ENCODE measurements at places on chromosomes 16 and 17.
A peak's percentile ranks its signal among the peaks of the same experiment; 100 is the strongest.

GRCh38 chr17:7382901-7383300 is 2.0 kb downstream of the TNK1 start:
- DNase-seq: no peak

DNA sequence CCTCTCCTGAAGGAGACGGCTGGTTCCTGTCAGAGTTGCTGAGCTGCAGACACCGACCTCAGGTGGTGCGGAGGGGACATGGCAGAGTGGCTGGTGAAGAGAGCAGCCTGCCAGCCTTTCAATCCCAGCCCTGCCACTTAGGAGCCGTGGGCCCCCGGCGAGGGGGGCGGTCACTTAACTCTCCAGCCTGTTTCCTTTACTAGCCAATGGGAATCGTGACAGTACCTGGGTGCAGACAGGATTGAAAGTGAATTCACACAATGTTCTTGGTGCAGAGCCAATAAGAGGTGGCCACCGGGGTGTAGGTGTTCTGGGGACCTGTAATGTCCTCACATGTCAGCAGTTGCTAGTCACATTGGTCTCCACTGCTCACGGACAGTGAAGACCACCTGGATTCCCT is 13.5 kb downstream of the ACE start:
- DNase-seq: no peak

DNA sequence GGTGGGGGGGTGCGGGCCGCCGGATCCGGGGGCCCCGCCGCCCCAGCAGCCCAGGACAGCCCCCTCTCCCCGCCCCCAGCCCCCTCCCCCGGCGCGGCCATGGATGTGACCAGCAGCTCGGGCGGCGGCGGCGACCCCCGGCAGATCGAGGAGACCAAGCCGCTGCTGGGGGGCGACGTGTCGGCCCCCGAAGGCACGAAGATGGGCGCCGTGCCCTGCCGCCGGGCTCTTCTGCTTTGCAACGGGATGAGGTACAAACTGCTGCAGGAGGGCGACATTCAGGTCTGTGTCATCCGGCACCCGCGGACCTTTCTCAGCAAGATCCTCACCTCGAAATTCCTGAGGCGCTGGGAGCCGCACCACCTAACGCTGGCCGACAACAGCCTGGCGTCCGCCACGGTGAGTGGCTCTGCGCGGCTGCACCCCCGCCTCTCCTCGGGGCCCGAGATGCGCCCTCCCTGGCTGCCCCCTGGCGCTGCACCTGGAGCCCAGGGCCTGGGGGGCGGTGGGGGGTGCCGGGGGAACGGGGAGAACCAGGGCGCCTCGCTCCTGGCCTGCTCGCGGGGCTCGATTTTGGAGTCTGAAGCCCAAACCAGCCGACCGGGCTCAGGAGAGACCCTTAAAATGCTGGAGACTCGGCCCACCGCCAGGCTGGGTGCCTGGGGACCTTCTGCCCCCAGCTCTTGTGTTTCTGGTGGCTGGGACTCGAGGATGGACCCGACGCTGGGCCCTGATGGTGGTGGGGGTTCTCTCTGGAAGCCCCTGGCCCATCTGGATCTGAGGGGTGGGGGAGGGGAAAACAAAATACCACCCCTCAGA is 744 bp downstream of the CMIP start:
- DNase-seq: no peak

DNA sequence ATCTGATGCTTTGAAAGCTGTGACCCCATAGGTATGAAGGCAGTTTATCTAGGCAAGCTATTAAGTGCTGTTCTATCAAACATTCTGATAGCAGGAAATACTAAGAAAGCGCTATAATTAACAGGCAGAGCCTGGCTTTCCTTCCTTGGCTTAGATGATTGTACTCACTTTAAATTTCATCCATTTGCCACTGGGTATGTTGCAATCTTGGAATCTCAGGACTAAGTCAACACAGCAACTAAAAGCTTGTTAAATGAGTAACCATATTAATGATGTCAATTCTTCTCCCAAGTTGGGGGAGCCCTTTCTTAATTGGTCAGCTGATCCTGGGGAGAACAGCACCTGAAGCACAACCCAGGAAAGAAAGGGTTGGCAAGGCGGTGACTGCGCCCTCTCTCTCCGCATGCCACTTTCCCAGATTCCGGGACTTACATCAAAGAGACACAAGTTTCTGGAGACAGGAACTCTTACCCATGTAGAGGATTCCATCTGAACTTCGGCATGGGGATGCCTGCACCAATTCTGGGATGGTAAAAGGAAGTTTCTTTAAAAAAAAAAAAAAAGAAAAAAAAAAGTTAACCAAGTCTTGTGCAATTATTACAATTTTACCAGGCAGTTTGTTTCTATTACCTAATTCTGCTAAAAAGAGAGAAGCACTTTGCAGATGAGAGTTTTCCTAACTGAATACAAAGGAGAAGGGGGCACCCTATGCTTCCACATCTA is 54.4 kb upstream of the ICAM2 start:
- DNase-seq: no peak

DNA sequence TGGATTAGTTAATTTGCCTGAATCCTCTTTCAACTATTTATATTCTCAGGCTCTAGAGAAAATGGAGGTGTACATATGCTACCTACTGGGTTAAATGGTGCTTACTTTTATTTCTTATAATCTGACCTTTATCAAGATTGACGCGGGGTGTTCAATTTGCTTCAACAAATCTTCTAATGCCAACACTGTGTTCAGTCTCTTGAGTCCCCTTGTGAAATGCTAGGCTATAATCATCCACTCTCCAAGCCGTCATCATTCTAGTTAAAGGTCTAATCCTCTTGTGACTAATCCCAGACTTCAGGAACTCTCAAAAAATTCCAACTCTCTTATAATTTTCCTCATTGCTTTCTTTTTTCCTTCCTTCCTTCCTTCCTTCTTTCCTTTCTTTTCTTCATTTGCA is 1396.2 kb downstream of the CDH8 start:
- DNase-seq: no peak

GRCh38 chr17:80846932-80847331 is 144.7 kb upstream of the CHMP6 start:
- DNase-seq: no peak

DNA sequence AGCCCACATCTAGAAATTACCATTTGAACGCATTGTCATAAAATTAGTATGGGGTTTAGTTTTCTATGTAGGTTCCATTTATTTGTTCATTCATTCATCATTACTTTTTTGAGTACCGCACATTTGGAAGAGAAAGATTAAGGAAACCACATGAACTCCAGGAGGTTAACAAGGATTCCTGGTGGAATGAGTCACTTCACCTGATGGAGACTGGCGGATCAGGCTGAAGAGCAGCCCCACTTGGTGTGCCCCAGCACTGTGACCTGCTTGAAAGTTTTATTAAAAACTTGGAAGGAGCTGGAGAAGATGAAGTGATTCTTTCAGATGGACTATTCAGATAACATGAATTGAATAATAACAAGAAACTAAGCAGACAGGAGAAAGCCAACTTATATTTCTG is 293.6 kb upstream of the CDH11 start:
- no peak for DNase-seq

DNA sequence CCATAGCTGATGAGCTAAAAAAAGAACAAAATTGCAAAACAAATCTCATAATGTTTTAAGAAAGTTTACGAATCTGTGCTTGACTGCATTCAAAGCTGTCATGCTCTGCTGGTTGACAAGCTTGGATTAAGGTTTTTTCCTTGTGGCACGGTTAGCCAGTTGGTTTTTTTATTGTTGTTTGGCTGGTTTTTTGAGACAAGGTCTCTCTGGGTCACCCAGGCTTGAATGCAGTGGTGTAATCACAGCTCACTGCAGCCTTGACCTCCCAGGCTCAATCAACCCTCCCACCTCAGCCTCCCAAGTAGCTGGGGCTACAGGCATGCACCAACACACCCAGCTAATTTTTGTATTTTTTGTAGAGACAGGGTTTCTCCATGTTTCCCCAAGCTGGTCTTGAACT is 45.7 kb downstream of the PHKB start:
- DNase-seq: no peak

GRCh38 chr17:27558341-27558740 is 72.6 kb upstream of the LGALS9 start:
- DNase-seq: no peak

DNA sequence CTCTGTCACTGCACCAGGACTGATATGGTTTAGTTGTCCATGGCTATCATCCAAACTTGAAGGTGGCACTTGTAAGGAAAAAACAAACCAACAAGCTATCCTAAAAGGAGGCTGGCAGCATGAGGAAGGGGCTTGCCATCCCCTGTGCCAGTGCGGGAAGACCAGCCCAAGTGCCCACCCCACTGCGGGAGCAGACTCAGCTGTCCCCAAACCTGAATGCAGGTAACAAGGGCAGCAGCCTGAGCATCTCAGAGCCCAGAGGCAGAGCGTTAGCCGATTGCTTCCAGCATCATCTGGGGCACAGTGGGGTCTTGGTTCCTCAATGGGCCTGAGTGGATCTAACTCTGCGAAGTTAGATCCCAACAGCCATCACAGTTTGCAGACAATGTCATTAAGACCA is 29.2 kb upstream of the C16orf78 start:
- no peak for DNase-seq

- DNase-seq: no peak
Measured at GRCh38 chr16:74743045-74743667, 31.5 kb downstream of the FA2H start.

DNA sequence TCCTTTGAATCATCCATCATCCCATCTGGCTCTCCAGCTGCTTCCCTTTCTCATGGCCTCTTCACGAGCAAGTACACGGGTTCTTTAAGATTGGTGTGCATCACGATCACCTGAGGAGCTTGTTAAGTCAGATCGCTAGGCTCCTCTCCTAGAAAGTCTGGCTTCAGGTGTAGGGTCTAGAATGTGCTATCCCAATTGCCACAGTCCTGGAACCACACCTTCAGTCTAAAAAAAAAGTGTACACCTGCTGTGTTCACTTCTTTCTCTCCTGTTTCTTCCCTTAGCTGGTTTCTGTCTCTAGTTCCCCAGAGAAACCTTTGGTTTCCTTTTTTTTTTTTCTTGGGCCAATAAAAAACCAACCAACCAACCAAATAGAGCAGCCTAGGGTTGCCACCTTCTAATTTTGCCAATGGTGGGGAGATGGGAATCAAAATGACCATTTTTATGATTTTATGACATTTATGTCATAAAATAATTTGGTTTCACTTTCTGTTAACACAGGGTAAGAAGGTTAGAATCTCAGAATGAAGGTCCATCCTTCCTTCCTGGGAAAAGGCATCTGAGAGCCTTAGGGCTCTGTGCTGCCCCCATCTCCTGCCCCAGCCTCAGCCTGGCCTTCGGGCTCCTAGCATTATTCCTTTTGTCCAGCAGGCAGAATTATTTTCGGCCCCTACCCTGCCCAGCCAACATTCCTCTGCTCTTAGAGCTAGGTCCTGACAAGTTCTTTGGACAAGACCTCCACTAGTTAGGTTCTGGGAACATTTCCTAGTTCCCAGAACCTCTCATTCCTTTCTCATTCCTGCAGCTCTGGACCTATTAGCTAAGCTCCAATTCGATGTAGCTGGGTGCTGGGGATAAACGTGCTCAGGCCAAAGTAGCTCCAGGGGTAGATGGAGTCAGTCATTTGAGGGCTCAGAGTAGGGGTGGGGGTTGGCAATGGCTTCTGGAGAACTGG is 1.9 kb upstream of the GGT6 start:
- DNase-seq: no peak

DNA sequence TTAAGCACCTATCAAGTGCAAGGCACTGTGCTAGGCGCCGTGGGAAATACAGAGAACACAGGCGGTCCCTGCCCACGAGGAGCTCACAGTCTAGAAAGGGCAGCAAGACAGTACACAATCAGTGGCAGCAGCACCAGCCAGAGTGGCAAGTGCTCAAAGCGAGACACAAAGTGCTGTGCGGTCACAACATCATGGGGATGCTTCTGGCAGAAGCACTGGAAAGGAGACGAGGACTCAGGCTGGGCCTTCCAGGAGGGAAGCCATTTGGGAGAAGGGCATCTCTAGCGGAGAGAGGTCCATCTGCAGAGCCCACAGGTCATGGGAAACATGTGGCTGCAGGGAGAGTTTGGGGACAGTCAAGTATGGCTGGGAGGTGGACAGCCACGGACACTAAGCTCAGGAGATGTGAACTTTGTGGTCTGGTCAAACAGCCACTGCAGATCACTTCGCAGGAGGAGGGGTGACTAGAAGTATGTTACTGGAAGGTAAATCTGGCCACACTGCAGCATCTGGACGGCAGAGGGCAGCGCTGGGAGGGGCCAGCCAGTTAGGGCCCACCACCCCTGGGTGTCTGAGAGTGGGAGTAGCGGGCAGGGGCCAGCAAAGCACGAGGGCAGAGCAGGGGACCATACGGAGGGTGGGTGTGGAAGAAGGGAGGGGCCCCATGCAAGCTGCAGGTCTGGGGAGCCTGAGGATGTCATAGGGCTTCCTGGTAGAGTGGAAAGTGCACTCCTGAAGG is 71.1 kb downstream of the N4BP1 start:
- no peak for DNase-seq

DNA sequence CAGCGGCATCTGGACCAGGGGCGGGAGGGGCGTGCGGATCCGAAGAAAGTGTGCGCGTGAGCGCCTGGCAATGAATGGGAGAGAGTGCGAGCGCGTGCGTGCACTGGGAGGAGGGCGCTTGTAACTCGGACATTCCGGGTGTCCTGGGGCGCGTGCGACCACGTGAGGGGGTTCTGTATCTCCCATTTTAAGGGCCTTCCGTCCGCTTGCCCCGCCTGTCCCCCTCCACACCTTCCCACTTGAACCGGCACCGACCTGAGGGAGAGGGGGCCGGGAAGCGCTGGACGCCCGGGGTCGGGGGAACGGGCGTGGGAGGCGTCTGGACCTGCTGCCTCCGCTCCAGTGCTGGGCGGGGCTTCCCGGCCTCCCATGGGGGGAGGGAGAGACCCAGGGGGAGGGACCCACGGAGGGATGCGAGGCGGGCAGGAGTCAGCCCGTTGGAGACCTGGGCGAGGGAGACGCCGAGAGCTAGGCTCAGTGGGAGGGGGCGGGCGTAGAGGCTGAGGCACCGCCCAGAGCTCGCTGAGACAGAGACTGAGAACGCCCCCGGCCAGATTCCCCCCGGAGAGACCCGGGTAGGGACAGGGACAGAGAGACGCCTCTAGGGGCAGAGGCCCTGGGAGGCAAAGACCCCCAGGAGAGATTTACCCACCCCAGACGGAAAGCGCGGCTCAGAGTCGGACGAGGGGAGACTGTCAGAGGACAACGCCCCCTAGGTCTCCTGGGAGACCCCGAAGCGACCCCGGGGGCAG is at the start of gene KREMEN2:
Gene KREMEN2 (plus strand): TSS at position 553 of the 752 bp plus-strand sequence. CDS start 246 bp downstream, outside the sequence.
- DNase-seq: peak; percentile 60

DNA sequence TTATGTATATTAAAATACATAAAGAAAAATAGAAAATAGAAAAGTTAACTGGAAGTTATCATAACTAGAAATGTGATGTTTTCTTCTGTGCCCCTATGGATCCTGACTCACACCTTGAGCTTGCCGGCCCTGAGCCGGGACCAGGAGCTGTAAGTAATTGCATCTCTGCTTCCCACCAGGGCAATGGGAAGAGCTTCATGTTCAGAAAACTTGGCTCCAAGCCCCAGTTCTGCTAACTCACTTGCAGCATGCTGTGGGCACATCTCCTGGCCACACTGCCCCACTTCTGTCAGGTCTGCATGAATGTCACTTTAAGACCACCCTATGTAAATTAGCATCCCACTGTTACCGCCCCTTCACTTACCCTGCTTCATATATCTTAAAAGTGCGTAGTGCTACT is 37.2 kb downstream of the GNAO1 start:
- DNase-seq: no peak

Data from DMS 273 treated with DMSO at 0.1 percent for 48 hours (cell line).